Stimulated activated CD8-positive, alpha-beta memory T cell treated with anti-CD3 and anti-CD28 coated beads, Interleukin-15, amount 100 ng/mL, for 48 hours (primary cell): ENCODE measurements at places on chromosomes 7 and 10.

GRCh38 chr10:105183536-105183935, 542.4 kb downstream of the SORCS3 start:
- no peak for DNase-seq

- DNase-seq: no peak
Measured at GRCh38 chr10:32454148-32454547, 8.2 kb downstream of the CCDC7 start.

- no peak for DNase-seq
Measured at GRCh38 chr10:110860576-110861241, 11.0 kb upstream of the PDCD4 start.

DNA sequence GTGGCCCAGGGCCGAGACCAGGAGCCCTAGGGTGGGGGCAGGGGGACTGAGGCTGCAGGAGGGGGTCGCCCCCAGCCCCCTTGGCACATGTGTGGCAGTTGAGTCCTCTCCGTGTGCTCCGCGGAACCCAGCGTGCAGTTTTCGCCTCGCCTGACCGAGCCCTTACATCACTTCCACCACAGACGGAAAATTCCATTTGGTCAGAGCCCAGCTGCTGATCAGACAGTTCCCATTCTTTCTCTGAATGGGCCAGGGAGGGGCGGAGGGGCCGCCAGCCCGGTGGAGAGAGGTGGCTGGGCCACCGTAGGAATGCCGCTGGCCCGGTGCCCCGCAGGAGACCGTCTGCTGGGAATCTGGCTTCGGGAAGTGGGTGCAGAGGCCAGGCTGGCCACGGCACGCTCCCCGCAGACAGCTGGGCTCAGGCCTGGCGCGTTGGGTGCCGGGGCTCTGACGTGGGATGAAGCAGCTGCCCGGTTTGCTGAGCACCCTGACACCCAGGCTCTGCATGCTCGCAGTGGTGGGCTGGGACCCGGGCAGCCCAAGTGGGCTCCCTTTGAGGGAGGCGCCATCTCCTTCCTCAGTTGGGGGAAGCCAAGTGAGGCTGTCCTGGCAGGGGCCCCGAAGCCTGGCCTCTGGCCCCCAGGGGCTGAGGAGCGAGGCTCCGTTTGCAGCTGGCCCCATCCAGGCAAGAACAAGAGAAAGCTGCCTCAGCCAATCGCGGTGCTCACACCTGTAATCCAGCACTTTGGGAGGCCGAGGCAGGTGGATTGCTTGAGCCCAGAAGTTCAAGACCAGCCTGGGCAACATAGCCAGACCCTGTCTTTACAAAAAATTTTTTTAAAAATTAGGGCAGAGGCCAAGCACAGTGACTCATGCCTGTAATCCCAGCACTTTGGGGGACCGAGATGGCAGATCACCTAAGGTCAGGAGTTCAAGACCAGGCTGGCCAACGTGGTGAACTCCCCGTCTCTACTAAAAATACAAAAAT, 9.9 kb downstream of the TTYH3 start:
- DNase-seq: no peak

- DNase-seq: no peak
Measured at GRCh38 chr10:49596836-49597235, 13.3 kb upstream of the SLC18A3 start.

DNA sequence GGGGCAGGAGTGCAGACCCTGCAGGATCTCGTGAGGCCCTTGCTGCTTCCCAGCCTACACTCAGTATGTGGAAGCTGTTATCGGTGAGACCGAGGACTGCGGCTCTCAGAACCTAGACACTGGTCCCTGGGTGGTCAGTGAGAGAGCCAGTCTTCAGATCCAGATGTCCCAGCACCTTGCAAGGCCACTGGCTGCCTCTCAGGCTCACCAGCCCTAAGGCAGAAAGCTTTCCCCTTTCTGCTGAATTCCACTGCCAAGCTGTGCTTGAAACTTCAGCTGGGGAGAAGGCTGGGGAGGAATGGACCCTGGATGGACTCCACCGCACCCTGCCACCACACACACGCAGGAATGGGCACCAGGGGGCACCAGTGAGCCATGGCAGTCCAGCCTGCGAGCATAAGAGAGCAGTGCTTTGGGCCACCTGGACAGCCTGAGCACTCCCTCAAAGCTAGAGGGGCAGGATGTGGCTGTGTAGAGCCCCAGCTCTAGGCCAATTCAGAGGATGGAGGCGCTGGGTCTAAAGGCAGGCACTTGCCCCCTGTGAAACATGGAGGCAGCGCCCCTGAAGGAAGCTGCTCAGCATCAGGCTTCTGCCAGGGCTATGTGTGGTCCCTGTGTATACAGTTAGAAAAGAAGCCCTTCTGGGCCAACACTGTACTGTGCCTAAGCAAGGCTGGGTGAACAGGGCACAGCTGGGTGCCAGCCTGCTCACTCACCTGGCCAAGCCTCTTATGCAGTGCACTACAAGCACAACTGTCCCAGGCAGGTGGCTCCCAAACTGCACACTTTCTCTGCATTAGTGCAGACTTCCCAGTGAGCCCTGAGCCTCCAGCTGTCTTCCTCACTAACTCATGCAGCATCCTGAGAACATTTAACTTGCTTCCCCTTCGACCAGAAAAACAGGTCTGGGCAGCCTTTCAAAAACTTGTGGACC, 21.6 kb downstream of the TMEM72 start:
- peak; percentile 65 for DNase-seq

DNA sequence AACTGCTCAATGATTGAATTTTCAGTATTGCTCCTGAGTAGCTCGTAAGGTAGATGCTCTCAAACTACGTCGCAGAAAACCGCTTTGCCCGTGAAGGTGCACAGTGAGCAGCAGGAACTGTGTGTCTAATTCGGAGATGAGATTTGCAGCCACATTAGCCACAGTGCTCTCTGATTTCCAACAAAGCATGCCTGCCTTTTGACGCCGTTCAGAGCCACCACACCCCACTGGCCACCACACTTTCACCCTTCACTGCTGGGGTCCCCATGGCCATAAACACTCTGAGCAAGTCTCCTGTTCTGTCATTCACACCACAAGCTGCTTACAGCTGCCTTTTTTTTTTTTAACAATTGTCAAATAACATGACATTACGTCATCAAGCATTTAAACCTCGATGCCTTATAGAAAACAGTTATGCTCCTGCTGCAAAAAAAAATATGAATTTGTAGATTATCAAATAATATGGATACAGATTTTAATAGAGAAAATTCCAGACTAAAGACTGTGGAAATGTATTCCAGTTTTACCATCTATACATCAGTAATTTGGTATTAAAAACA, 578.8 kb upstream of the PFKP start:
- DNase-seq: no peak

DNA sequence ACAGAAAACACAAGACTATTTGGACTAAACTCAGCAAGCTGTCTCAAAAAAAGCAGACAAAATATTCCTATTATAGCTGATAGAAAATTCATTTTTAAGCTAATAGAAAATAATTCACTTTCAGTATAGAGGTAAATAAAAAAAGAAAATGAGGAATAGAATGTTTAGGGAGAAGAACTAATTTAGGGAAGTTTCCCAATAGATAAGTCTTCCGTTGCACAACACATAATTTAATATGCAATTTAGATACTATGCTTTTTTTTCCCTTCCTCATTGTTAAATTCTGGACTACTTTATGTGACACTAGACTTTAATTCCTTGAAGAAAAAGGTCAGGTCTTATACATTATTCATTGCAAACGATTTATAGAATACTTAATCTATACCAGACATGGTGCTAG, 10.3 kb downstream of the PNPLA8 start:
- DNase-seq: no peak

DNA sequence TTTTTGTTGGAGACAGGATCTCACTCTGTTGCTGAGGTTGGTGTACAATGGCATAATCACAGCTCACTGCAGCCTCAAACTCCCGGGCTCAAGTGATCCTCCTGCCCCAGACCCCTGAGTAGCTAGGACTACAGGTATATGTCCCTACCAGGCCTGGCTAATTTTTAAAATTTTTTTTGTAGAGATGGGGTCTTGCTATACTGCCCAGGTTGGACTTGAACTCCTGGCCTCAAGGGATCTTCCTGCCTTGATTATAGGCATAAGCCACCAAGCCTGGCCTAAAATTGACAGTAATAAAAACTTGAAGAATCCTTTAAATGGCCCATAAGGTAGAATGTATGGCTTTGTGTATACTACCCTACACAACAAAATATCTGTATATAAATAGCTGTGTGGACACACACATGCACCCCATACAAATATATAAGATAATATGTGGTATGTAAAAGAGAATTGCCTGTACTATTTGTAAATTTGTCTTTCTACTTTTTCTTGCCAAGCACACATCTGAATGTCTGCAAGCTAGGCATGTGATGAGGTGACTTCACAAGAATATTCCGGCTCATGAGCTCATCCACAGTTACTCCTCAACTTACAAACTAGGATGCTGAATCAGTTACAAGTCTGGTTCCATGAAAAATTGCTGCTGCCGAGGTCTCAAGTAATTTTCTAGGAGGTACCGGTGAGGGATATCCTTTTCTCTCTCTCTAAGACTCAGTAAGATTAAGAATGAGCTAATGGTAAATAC, 26.6 kb downstream of the POLR3A start:
- DNase-seq: no peak

GRCh38 chr10:58590152-58590840, 77.6 kb downstream of the BICC1 start:
- DNase-seq: no peak
